ENCODE measurements at places on chromosomes 5 and 9.
A peak's percentile ranks its signal among the peaks of the same experiment; 100 is the strongest.

- no peak for DNase-seq
These were observed 977 bp downstream of the MGAT4B start for GRCh38 chr5:179805529-179806249.

DNA sequence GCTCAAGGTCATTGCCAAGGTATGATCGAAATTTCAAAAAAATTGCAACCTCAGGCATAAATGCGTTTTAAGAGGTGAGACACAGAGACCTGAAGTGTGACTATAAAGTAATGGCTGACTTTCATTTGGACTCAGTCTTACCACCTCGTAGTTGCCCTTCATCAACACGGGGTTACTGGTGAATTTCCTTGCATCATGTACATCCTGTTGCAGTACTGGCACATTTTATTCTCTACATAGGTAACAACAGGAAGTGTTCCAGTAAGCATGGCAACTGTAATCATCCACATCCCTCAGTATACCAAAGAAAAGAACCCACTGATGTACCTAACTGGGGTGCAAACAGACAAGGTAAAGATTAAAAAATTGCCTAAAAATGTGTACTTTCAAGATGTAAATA, 29.3 kb downstream of the MOCS2 start:
- no peak for DNase-seq

DNA sequence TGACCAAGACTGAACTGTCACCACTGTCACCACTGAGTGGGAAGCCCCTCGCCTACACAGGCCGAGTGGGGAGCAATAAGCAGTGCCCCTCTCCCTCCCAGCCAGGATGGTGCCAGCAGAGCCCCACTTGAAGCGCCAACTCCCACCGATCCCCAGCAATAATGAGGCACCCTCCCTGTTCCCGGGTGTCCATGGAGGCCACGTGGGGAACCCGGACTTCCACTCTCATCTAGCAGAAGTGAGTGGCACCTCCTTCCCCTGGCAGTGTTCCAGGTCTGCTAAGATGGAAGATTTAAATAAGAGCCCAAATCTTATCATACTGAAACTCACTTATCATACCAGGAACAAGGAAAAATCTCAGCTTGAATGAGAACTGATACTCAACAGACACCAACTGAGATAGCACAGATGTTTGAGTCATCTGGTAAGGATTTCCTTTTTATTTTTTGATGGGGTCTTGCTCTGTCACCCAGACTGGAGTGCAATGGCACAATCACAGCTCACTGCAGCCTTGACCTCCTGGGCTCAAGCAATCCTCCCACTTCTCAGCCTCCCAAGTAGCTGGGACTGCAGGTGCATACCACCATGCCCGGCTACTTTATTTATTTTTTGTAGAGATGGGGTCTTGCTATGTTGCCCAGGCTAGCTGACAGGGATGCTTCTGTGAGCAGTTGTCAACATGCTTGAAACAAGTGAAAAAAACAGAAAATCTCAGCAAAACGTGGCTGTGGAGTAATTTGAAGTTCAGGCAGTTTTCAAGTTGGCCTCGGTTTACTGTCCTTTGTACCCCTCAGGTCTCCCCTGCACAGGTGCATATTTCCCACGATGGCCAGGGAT, 29.6 kb upstream of the ASS1 start:
- DNase-seq: no peak

DNA sequence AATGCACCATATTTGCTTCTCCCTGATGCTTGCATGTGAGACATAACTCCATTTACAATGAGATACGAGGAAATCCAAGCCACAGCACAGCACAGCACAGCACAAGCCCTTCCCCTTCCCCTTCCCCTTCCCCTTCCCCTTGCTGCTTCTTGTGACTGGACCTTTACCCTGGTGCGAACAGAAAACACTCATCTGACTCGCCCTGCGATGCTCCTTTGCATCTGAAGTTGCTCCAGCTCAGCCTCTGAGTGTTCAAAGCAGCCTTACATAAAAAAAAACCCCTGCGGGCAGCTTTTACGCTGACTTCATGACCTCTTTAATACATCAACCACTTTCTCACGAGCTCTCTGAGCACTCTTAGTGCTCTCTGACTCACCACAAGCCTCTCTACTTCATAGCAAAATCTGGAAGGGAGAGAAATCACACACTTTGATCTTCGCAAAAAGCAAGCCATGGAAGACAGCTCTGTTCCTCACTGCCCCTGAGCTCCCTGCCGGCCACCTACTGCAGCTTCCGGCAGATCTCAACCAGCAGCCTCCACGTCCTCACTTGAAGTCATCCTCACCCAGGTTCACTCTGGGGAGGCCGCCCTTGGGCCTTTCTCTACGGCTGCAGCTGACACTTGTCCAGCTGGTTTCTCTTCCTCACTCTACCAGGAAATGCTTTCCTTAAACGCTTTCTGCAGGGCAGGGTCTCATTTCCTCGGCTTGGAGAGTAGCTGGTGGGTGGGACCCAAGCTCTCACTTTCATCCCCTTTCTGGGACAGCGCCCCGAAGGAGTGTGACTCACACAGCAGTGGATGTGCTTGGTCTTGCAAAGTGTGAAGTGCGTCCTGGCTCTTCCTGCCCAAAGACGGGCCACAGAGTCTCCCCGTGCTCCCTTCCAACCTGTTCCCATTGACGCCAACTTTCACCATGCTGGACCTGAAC, 5.3 kb downstream of the SLC34A1 start:
- peak; percentile 71 for DNase-seq

- no peak for DNase-seq
These were observed 2.1 kb downstream of the CCNO start for GRCh38 chr5:55231029-55231918.

GRCh38 chr5:139481122-139481533, 1.4 kb downstream of the STING1 start:
- peak; percentile 63 for DNase-seq

DNA sequence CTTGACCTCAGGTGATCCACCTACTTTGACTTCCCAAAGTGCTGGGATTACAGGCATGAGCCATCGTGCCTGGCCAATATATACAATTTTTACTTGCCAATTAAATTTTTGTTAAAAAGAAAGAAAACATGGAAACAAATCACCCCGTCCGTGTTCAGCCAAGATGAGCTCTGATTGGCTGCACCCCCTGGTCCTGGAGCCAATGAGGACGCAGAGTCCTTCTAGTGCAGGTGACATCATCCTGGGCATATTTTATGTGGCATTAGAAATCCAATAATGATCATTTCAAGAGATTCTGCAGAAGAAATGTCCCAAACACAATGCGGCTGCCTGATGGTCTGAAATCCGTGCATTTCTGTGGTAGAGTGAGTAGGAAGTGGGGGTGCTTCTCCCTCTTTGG, 159.5 kb downstream of the GAPVD1 start:
- no peak for DNase-seq

GRCh38 chr5:28324174-28324573, 1285.8 kb upstream of the CDH9 start:
- no peak for DNase-seq

GRCh38 chr9:129697656-129698253, 32.3 kb downstream of the PRRX2 start:
- peak; percentile 65 for DNase-seq

DNA sequence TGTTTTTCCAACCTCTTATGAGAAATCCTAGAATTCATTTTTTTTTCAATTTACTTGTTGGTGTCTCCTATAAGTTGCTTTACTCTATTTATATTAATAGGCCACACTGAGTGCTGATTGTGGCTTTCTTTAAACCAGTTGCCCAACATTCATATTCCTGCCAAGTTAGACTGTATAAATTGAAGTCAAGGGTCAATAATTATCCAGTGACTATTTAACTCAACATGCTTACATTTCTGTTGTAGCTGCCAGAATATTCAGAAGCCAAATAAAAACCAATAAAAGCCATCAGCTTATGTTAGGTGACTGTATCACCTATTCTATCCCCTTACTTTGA, 169.0 kb downstream of the PTPRD start:
- DNase-seq: no peak

- DNase-seq: no peak
These were observed 19.8 kb downstream of the TTC23L start for GRCh38 chr5:34858790-34859189.

DNA sequence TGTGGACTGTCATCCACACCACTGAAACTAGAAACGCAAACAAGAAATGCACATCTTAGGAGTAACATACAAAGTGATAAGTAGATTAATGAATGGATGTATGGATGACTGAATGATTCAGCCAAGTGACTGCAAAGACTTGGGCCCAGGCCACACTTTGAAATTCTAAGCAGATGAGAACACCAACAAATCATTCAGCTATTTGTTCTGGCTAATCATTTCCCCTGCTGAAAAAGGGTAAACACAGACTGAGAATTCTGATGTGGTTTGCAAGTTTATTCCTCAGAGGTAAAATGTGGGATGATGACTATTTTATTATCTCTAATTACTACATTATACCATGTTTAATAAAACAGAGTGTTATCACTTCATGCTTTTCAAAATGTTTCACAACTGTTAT, 163.2 kb upstream of the ADAMTS16 start:
- no peak for DNase-seq

- peak; percentile 85 for DNase-seq
These were observed 73.5 kb upstream of the PRSS3 start for GRCh38 chr9:33721674-33722358.

- DNase-seq: no peak
These were observed 32.2 kb downstream of the POLR1E start for GRCh38 chr9:37517923-37518322.

- DNase-seq: no peak
These were observed 32.3 kb downstream of the DIMT1 start for GRCh38 chr5:62371409-62371808.

DNA sequence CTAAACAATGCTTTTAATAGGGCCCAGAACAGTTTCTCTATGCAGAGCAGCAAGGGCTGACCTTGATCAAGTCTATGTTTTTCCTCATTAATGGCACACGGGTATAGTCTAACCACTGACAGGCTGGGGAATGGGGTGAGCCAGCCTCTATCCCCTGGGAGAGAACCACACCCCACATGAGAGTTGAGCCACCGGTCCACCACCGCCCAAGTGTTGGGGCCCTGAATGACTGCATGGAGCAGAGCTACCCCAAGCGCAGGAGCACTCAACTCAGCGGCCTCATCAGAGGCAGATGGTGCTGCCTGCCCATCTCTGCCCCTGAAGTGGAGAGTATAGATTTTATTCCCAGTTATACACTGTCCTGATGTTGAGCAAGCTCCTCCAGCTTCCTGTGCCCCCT, 247.9 kb upstream of the IRX1 start:
- no peak for DNase-seq

GRCh38 chr5:72611118-72611730, 104.0 kb upstream of the ZNF366 start:
- peak; percentile 42 for DNase-seq

DNA sequence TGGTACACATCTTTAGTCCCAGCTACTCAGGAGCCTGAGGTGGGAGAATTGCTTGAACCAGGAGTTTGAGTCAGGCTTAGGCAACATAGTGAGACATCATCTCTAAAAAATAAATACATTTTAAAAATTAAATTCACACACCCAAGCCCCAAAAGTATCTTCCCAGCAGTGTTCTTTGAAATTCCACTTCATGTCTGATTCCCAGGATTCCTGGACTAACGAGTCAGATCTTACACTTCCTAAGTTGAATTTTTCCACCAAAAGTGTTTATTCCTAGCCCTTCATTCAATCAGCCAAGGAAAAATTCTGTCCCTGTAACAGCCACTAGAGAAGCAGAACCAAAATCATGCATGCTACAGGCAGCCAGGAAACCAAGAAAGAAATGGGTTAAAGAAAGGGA, 970.9 kb downstream of the EFNA5 start:
- DNase-seq: no peak

DNA sequence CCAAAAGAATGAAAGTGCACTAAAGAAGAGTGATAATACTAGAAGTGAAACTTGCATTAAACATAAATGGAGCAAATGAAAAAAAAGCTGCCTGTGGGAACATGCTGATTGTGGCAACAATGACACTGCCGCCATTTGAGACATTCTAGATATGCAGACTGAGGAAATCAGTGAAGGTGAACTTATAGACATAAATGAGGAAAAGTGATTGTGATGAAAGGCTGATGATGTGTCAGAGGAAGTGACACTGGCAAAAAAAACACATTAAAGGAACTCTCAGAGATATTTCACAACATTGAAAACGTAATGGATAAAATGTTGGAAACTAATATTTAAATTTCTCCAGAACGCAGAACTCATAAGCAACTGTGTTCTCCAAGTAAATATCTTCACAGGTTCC, 1.2 kb downstream of the ERCC8 start:
- no peak for DNase-seq

DNA sequence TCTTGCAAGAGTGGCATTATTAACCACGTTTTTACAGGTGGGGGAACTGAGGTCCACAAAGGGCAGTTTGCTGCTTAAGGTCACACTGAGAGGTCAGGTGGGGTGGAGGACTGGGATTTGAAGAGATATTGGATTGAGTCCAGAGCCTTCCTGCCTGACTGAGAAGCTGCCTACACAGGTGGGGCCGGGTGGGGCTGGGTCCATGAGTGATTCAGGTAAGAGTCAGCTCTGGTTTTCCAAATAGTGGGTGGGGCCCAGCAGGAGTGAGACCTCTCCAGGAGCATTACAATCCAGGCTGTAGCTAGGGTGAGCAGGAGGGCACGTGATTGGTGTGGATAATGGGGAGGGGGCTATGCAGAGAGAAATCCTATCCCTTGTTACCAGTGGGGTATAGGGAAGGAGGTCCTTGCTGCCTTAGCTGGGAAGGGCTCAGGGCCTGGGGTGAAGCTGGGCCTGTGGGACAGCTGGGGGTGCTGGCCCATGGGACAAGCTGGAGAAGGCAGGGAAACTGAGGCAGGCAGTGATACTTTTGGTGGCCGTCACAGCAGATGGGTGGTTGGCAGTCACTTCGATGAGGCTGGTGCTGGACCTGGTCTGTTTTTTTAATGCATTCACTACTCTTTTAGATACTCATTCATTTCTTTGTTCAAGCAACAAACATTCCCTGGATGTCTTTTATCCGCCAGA, 2.9 kb upstream of the PTGS1 start:
- no peak for DNase-seq

GRCh38 chr9:137083394-137084004, 3.3 kb upstream of the MAN1B1 start:
- DNase-seq: peak; percentile 51

GRCh38 chr9:108048406-108049025, 558.9 kb upstream of the KLF4 start:
- no peak for DNase-seq

DNA sequence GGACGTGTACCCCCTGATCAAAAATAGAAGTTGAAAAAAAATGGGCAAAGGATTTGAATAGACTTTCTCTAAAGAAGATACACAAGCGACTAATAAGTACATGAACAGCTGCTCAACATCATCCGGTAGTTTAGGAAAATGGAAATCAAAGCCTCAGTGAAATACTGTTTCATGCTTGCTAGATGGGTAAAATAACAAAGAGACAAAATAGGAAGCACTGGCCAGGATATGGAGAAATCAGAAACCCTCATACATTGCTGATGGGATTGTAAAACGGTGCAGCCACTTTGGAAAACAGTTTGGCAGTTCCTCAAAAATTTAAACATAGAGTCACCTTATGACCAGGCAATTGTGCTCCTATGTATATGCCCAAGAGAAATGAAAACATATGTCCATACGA, 65.0 kb upstream of the SUB1 start:
- DNase-seq: no peak

GRCh38 chr5:139864716-139865483, 69.3 kb downstream of the PSD2 start:
- no peak for DNase-seq

GRCh38 chr5:171127314-171127713, 181.7 kb upstream of the TLX3 start:
- no peak for DNase-seq

- DNase-seq: no peak
These were observed 30.6 kb downstream of the SH3GL2 start for GRCh38 chr9:17609312-17610005.

- no peak for DNase-seq
These were observed 484.0 kb downstream of the SPATA31A7 start for GRCh38 chr9:61673664-61674381.

GRCh38 chr9:127886401-127886972, 9.0 kb upstream of the AK1 start:
- DNase-seq: no peak

Measured in stimulated activated CD4-positive, alpha-beta T cell treated with anti-CD3 and anti-CD28 coated beads, Interleukin-1b, Interleukin-23, amount 100 ng/mL, for 48 hours (primary cell).